ENCODE measurements at places on chromosomes 11 and 22.

DNA sequence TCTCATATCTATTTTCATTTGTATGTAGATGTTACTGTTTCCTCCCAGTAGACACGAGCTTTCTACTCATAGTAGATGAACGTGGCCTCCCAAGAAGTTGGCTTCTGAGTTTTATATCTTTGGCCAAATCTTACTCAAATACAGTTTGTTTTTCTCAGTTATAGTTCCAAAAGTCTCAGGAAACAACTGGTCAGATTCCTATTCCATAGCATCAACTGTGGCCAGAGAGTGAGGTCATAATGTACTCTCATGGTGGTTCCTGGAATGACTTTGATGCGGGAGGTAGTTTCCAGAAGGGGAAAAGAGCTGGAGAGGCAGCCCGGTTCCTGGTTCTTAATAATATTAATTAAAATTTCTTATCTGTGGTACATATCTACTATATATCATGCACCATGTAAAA lies 77.3 kb downstream of the SLC17A6 start:
- no peak for DNase-seq

- no peak for DNase-seq
Measured at GRCh38 chr22:22921575-22921974, 34.0 kb downstream of the IGLL5 start.

- DNase-seq: no peak
Measured at GRCh38 chr11:23403210-23404185, 543.2 kb upstream of the CCDC179 start.

DNA sequence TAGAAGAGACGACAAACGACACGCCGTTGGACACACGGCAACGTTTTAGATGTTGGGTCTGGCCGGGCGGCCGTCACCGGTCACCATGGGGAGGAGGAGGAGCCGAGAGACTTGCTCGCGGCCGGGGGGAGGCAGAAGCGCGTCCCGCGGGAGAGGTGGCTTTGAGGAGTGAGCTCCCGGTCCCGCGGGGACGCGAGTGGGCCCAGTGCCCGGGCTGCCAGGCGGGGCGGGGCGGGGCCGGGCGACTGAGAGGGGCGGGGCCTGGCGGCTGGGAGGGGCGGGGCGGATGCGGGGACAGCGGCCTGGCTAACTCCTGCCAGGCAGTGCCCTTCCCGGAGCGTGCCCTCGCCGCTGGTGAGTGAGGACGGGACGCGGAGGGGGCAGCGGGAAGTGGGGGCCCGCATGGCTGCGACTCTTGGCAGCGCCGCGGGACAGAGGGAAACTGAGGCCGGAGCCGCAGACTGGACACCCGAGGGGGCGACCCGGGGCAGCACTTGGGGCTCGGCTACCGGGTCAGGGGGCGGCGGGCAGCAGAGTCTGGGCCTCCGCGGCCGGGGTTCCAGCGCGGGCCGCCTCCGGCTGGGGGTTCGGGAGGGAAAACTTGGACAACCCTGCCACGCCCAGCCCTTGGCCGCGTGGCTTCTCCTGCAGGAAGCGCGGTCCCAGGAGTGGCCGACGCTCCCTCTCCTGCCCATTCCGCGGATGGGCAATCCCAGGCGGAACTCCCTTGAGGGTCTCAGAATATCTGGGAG lies at the start of gene TSPO:
Gene TSPO (plus strand): TSS at position 309 of the 752 bp plus-strand sequence. CDS start 7,680 bp downstream, outside the sequence.
- peak; percentile 42 for DNase-seq

DNA sequence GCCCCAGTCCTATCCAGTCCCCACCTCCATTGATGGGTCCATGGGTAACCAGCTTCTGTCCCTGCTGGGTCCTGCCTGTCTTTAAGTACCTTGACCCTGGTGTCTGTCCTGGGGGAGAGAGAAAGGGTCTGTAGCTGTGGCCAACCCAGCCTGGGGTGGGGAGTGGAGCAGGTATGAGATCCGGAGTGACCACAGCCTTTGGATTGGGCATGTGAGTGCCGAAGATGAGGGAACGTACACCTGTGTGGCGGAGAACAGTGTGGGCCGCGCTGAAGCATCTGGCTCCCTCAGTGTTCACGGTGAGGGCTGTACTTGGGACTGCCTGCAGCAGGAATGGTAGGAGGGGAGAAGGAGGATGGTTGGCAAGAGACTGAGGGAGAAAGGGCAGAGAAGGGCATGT lies 5.2 kb downstream of the ROBO3 start:
- no peak for DNase-seq

All from GM12865 (cell line).